ENCODE measurements at places on chromosomes 12 and 14.

DNA sequence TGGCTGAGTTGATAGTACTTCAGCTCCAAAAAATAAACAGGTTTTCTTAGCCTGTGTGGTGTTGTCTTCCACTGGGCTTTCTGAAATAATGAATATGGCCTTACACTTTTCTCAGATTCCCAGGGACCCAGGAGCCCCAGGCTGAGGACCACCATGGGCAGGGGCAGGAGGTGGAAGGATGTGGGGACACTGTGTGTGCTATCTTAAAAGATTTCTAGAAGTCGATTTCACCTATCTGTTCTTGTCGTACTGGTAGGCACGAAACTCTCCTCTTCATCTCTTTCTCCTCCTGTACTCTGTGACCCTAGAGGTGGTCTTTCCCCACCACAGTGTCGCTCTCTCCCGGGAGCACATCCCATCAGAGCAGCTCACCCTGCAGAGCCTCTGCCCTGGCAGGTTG lies 107.7 kb upstream of the FKBP4 start:
- no peak for DNase-seq

GRCh38 chr12:27828196-27828595 lies 48.2 kb upstream of the MANSC4 start:
- no peak for DNase-seq

DNA sequence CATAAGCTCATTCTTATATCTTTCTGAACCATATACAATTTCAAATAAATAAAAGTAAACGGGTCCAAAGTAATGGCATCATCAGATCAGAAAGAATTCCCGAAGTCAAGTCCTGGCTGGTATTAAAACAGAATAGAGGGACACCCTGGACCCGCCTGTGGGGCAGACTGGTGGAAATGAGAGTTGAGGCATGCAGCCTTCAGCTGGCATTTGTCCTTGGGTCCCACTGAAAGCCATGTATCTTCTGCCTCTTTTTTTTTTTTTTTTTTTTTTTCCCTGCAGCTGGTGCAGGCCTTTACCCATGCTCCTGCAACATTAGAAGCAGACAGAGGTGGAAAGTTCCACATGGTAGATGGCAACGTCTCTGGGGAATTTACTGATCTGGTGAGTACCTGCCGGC lies 9.9 kb downstream of the AHSA1 start:
- no peak for DNase-seq

DNA sequence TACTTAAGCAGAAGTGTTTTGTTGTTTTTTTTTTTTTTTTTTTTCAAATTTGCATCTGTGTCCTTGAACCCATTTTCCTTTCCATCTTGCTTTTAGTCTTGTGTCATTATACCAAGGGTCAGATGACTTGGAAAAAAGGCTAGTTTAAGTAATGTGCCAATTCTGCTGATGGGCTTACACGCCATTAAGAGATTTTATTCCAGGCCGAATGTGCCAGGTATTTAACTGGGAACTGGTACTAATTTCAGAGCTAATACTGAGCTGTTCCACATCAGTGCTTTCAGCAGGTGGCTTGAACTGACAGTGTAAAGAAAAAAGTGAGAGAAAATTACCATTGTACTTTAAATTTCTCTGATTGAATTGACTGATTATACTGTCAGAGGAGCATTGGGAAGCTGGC lies 224.9 kb downstream of the NPAS3 start:
- DNase-seq, result no peak

- DNase-seq, result peak; percentile 77
Observed at GRCh38 chr12:52155048-52155868, 36.6 kb downstream of the KRT80 start.
